Astrocyte of the hippocampus (primary cell): ENCODE measurements at places on chromosomes 3 and 15.

DNA sequence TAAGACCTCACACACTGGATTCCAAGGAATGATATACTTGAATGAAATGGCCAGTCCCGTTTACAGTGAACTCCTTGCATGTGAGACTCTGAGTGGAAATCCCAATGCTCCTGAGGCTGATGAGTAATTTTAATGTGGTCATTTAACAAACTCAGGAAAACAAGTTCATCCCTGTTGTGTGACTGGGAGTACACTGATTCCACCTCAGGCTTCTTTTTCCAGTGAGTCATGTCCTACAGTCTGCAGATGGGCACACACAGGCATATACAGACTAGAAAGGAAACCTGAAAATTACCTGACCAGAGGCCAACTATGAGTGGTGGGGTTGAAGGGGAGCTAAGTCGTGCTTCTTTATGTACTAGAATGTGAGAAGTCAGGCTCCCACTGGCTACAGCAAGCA is 5.8 kb downstream of the SQOR start:
- peak; percentile 60 for DNase-seq

DNA sequence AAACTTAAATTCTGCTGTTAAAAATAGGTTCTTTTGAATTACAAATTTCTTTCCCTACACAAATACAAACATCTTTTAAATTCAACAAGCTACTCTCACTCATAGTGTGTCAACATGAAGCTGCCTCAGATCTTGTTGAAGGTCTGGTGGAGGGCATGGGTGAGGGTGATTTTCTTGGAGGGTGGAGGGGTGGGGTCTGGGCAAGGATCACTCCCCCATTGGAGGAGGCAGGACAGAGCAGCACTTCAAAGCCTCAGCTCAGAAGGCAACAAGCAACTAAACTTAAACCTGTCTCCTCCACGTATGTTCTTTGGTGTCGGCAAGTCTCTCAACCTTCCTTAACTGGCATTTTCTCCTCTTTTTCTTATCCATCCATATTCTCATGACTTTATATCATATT is 730.9 kb downstream of the NR2F2 start:
- no peak for DNase-seq

DNA sequence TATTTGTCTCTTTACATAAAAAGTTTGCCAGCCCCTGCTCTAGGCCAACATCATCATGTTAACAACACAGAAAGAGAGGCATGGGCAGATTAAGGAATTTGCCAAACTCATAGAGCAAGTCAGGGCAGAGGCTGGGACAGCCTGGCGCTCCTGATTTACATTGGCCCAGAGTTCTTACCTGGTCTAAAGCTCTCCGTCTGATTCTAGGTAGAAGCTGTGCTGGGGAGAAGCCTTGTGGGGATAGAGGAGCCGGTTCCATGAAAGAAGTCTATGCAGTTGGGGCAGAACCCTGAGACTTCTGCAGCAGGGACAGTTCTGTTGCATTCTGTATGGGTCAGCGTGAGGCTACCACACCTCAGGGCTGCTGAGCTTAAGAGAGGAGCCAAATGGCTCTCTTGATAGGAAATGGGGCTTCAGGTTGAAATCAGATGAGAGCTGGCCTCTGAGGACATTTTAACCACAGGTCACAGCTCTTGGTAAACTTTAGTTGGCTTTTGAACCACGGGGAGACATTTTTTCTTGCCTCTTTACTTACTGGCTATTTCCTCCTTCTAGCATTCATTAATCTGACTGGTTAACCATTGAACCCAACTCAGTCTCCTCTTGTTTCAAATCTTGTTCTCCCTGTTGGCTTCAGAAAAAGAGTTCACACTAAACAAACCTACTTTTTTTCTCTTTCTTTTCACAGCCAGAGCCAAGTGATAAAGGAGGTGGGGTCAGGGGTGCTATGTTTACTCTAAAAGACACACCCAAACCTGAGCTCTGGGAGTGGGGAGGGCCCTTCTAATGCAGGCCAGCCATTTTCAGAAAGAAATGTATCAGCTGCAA is 250.7 kb downstream of the OPA1 start:
- DNase-seq: no peak

GRCh38 chr3:187689984-187690383 is 12.4 kb downstream of the RTP2 start:
- DNase-seq: peak; percentile 42

GRCh38 chr3:53718462-53718861 is 127.8 kb downstream of the CHDH start:
- DNase-seq: no peak

- no peak for DNase-seq
These were observed 75.1 kb downstream of the LINGO1 start for GRCh38 chr15:77557564-77557963.

GRCh38 chr3:4985330-4986174 is 6.3 kb downstream of the BHLHE40 start:
- DNase-seq: peak; percentile 80

DNA sequence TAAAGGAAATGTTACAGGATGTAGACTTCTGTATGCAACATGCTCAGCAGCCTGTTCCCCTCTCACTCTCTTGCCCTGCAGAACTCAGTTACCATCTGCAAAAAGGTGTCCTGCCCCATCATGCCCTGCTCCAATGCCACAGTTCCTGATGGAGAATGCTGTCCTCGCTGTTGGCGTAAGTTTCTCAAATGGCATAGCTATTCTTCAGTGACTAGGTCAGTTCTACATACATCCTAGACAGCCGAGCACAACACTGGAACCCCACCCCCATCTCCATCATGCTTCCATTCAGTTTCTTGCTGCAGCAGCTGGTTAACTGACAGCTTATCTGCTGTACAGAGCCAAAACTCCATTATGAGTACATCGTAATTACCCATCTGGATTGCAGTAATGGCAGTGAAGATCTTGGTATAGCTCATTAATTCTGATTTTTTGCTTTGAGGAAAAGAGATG is 4.5 kb downstream of the THBS1 start:
- DNase-seq: peak; percentile 36

GRCh38 chr3:196772102-196772501 is 32.4 kb downstream of the PAK2 start:
- no peak for DNase-seq

DNA sequence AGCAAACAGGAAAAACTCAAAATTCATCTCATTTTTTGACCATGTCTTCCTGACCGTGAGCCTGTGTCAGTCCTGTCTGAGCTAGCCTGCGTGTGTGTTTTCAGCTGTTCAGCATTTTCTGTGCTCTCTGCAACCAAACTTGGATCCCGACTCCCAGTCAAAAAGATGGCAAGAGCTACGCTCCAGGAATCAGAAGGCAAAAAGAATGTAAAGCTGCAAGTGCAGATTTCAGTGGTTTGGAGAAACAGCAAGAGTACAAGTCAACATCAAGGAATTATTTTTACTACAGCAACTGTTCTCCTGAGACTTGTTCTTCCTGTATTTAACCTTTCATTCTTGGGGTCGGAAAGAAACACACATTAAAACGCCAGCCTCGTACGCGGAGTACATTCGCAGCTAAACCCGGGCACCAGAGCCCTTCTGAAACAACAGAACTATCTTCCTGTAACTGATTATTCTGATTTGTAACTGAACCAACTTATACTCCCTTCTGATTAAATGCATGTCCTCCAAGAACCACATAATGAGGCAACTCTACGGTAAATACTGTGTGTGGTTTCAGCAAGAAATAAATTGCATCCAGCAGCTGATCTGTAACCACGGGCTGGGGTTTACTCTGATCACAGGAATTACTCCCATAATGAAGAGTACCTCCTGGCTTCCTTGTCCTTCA is 107.4 kb downstream of the LRIG1 start:
- DNase-seq: peak; percentile 68

- no peak for DNase-seq
These were observed 252.3 kb downstream of the OCA2 start for GRCh38 chr15:27846722-27847395.

GRCh38 chr3:177753451-177754155 is 556.3 kb upstream of the TBL1XR1 start:
- no peak for DNase-seq

GRCh38 chr3:139686206-139686605 is 8.4 kb upstream of the NMNAT3 start:
- no peak for DNase-seq

- peak; percentile 39 for DNase-seq
These were observed 394.5 kb upstream of the RARB start for GRCh38 chr3:25033407-25034029.

DNA sequence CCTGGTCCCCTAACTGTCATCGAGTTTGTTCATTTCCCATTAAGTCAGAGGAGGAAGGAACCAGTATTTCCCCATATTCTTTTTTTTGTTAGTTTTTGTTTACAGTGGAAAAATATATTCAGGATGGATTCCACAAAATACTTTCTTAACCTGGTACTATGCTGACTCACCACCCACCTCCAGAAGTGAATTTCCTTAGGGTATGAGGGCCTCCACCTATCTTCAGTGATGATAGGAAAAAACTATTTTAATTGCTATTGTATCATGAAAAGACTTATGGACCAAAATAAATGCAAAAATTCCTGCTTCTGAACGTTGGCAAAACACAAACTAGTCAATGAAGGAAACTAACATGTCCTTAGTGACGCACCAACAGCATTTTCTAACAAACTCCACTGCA is 64.2 kb upstream of the FOXP1 start:
- no peak for DNase-seq

DNA sequence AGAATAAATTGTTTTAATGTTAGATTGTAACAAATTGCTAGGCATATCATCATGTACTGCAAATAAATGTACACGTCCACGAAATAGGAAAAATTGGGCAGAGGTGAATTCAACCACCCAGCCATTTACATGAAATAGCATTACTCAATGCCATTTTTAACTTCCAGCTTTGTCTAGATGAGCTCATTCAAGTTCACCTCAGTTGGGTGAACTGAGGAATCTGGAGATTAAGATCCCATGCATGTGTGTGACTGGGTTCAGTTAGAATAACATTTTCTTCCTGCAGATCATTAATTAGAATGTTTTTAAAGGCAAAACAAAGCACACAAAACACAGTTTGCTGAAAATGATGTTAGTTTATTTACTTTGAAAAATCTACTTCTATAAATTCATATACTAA is 767.8 kb upstream of the GOLIM4 start:
- no peak for DNase-seq

GRCh38 chr3:9222049-9222448 is 27.4 kb downstream of the SRGAP3 start:
- DNase-seq: no peak

- DNase-seq: peak; percentile 68
These were observed 82.6 kb downstream of the TGFBR2 start for GRCh38 chr3:30688776-30689641.
